ENCODE measurements at places on chromosomes 5 and 9.
A peak's percentile ranks its signal among the peaks of the same experiment; 100 is the strongest.

DNA sequence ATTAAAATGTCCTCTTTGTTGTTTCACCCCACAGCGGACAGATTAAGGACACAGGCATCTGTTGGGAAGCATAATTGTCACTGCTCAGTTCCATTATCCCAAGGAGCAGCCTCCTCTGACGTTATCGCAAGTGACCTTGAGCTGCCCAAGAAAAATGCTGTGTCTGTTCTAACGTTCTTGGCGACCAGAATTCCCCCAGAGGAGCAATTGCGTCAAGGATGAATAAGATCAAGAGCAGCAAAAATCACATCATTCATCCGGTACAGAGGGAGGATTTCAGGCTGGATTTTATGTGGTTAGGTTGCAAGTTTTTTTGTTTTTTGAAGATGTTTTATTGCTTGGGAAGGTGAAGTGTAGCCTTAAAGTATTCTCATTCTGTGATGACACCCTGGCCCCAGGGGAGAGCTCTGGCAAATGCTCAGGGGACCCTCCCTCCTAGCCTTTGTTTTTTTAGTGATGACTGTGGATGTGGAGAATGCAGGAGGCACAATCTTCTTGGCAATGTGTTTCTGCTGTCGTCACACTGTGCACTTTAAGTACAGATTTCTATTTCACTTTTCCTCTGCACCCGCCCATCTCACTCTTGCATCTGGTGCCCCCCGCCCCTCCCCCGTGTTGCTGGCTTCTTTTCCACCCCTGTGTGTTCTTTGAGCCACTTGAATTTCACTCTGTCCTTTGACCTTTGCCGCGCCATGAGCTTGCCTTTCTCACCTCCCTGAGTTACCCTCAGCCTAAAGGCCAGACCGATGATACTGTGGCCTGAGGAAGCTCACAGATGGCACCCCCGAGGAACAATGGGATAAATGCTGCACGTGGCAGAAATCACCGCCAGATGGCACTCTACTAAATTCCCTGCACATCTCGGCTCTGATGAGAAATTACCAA lies 308.5 kb downstream of the RAB3C start:
- DNase-seq, result peak; percentile 30

DNA sequence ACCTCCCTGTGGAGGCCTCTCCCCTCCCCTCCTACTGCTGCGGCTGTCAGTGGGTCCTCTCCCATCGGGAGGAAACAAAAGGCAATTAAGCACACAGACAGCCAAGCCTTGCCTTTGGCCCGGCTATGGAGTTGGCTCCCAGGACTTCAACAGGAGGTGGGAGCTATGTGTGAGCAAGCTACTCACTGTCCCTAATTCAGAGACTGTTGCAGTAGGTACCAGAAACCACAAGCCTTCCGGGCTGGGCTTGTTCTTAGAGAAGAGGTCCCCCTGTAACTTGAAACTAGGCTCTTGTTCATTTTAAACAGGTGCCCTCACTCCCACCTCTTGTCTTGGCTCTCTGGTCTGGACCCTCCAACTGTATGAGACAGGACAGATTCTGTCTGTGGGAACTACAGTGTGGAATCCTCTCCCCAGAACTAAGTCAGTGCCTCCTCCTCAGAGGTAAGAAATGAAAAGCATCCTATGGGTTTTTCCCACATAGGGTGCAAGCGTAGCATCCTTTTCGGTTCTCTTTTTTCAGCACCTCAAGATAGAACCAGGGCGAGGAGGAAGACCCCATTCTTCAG lies 561.1 kb downstream of the EBF1 start:
- no peak for DNase-seq

DNA sequence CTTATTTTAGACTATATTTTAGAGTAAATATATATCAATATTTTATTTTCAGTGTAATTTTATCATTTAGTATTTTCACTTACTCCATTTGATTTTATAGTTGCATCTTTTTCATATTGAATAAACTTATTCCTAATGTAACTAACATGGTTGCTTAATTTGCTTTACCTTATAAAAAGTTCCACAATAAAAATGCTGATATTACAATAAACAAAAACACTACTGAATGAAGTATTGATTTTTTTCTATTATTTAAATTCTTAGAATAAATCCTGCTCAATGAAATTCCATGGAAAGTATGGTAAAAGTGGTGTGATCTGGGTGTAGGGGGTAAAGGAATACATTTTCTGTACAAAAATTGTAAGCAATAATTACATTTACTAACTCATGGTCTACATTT lies 2074.9 kb upstream of the C9orf72 start:
- DNase-seq, result no peak

DNA sequence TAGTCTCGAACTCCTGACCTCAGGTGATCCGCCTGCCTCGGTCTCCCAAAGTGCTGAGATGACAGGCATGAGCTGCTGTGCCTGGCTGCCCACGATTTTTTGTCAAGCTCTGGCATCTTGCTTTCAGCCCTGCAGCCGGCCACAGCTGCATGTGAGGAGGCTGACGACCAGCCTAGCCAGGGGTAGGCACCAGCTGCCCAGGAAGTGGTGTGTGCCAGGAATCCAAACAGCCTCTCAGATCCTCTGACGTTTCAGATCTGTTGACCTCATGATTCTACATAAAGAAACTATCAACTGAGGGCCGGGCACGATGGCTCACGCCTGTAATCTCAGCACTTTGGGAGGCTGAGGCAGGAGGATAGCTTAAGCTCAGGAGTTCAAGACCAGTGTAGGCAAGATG lies 19.0 kb downstream of the DYNC2I2 start:
- peak; percentile 13 for DNase-seq

GRCh38 chr5:4773827-4774317 lies 366.3 kb upstream of the ADAMTS16 start:
- DNase-seq, result no peak

DNA sequence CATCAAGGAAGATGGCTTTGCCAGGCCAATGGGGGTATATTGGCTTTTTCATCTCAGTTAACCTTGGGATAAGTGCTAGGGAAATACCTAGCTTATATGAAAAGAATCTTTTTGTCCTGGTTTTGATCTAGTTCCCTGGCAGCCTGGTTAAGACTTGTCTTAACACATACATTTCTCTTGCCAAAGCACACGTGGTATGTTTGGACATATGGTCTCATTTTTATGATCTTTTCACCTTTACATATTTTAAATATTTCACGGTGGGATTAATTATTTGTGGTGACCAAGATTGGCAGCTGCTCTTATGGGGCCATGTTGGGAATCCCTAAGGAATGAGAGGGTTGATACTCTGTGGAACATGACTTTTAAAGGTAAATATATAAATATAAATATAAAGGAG lies 312.5 kb downstream of the NPR3 start:
- no peak for DNase-seq

- DNase-seq, result no peak
These were observed 424 bp upstream of the MARCOL start for GRCh38 chr5:148237785-148238417.

DNA sequence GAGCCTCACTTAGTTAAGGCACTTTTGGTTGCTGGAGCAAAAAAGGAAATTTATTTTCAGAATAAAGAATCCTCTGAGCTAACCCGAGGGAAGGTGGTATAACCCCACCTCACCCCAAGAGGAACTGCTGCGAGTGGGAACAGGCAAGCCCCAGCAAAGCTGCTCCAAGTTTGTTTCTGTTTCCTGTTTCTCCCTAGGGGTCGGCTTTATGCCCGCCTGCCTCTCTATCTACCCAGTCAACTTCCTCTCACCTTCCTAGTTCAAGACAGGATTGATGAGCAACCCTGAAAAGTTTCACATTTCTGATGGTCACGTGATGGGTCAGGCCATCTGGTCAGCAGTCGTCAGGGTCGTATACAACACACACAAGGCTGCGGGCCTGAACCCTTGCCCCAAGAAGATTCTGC lies 31.1 kb downstream of the TRIO start:
- DNase-seq, result no peak

- DNase-seq, result no peak
These were observed 38.6 kb downstream of the ELOVL7 start for GRCh38 chr5:60805463-60805862.

DNA sequence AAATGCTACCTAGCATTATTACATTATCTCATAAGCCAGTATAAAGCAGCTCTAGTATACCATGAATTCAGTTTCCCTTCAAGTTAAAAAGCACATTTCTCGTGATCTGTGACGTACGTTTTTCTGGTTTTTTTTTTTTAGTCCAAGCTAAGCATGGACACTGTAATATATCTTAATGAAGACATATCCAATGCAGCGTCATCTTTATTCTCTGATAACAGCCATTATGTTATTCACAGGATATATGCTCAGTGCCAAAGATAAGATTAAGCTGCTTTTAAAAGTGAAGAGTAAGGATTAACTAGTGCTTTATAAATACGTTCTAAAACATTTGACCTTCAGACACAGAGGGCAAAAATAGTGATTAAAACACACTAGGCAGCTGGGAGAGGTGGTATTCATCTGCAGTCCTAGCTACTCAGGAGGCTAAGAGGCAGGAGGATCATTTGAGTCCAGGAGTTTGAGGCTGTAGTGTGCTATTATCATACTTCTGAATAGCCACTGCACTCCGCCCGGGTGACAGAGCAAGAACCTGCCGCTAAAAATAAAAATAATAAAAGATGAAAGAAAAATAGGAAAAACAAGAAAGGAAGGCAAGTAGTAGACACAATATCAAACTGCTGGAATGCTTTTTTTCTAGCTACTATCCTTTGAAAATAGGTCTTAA lies 7.7 kb downstream of the CSNK1A1 start:
- DNase-seq, result no peak

- no peak for DNase-seq
These were observed 13.6 kb downstream of the GGTA1 start for GRCh38 chr9:121486043-121486442.

DNA sequence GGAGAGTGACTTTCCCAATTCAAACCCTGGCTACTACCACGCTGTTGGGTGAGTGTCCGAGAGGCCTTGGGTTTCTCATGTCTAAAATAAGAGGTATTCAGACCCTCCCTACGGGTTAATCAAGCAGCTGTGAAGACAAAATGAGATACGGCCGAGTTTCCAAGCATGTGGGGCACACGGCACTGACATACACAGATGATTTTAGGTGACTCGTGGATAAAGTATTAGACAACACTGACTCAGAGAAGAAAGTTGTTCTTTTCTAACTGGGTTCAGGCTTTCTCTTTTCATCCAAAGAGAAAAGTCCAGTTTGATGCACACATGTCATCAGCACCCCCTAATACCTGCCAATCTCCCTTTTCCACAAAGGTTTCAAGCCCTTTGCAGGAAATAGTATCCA lies 15.6 kb downstream of the FOXI1 start:
- DNase-seq, result no peak

DNA sequence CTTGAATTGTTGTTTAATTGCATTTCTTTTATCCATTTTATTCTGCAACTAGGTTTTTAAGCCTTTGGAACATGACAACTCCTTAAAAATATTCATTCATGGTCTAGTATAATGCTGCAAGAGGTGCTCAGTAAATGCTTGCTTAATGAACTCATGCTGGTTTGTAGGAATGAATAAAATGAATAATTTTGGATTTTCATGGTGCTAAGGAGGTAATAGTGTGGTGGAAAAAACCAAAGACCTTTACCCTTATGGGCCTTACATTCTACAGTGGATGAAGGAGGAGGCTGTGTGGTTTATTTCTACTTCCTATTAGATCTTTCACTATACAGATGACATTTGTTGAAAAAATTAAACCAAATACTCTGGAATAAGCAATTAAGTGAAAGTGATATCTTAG lies 43.4 kb downstream of the LRRTM2 start:
- DNase-seq, result no peak
